ENCODE measurements at places on chromosomes 4 and X.

DNA sequence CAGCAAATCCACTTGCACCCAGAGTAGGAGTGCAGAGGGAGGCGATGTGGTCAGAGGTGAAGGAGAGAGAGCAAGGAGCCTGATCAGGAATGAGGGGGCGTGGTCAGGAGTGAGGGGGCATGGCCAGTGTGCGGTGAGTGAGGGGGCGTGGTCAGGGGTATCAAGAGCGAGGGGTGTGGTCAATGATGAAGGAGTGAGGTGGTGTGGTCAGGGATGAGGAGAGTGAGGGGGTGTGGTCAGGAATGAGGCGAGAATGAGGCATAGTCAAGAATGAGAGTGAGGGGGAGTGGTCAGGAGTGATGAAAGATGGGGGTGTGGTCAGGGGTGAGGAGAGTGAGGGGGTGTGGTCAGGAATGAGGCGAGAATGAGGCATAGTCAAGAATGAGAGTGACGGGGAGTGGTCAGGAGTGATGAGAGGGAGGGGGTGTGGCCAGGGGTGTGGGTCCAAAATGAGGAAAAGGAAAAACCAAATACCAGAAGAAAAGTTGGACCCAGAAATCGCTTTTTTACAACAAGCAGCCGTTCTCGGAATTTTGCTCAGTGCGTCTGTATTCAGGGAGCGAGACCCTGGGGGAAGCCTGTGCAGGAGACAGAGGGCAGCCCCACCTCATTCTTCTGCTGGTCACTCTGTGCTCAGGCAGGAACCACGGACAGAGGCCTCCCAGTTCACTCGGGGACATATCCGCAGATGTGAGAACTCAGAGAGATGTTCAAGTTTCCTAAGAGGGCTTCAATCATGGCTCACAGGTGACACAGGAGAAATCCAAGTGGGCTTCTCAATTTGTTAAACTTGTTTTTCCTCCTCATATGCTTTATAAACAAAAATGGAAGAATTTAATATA lies 47.5 kb downstream of the MAGEA1 start:
- peak; percentile 71 for DNase-seq

DNA sequence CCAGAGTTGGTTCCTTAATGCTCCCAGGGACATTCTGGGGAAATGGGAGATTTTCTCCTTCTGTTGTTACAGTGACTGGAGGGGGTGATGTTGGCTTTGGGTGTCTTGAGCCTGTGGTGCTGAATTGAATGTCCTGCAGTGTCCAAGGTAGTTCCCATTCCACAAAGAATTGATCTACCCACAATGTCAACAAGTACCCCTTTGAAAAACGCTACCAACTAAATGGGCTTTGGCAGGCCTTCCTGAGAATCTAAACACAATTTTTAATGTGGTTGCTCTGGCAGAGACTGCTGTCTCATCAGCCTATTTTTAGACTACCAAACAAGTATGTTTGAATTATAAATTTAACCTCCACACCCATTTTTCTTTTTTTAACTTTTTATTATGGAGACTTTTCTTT lies 69.4 kb downstream of the CCKAR start:
- DNase-seq: no peak

DNA sequence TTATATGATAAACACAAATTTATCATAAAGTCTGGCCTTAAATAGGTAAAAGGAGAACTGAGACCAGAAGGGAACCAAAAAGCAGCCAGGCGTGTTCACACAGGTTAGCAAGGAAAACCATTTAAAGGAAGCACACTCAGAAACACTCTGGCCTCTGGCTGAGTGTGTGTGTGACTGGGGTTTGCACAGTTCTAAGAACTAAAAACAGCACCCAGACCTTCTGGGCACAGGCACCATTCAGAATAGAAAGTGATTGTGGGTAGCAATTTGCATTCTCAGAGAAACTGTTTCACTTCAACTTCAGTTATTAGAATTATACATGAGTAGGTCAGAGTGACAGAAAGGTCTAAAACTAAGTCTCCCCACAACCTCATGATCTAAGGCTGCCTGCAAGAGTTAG lies 10.0 kb downstream of the GPR82 start:
- peak; percentile 40 for DNase-seq

- no peak for DNase-seq
Observed at GRCh38 chr4:189033801-189034347, 894.6 kb downstream of the TRIML1 start.

GRCh38 chrX:130402208-130402684 lies 459 bp downstream of the RBMX2 start:
- DNase-seq: no peak

GRCh38 chrX:22373766-22374165 lies 101.1 kb downstream of the CBLL2 start:
- DNase-seq: no peak

DNA sequence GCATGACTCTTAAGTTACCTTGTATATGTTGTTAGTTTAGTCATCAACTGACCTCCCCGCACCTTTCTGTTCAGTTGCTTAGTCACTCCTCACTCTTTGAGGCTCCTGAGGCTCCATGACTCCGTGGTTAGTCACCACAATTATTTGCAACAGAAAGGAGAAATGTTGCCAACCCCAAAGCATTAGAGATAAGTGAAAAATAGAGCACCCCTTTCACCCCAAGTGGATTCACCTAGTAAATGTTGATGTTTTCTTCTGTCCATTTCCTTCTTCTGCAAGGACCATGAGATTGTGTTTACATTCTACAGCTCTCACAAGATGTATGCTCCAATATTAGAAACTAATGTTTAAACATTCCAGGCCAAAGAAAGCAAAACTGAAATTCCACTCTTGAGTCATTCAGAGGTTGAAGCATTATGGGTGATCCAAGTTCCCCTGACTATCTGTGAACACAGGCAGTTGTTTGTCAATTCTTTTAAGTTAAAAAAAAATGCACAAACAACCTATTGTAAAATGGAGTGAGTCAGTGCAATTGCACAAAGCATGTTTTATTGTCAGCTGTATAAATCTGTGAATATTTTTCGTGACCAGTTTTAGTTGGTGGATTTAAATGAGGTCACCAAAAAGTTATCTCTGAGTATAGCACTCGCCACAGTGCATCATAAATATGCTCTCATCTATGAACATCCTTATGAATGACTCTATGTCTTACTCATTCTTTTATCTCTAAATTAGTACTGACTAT lies 552.4 kb upstream of the MAGEB2 start:
- no peak for DNase-seq

GRCh38 chr4:49709775-49710174 lies 723.7 kb downstream of the CWH43 start:
- DNase-seq: no peak

DNA sequence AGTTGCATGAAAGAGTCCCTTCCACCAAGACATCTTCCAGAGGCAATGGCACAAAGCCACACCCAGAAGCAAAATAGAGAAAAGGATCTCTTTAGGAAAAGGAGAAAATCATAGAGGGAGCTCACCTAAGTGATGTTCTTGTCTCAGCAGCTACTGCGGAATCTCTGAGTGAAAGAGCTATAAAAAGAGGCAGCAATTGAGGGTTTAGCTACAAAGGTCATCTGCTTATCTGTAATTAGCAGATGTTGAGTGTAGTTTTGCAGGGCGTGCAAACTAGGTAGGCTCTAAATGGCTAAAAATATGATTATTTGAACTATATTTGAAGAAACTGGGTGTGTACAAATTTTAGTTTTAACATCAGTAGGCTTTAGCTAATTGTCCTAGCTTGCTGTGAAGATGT lies 276.0 kb downstream of the HS3ST1 start:
- no peak for DNase-seq

- DNase-seq: peak; percentile 48
Observed at GRCh38 chrX:119698845-119699244, 5.9 kb upstream of the SEPTIN6 start.

GRCh38 chr4:113588895-113589668 lies 172.5 kb downstream of the CAMK2D start:
- DNase-seq: no peak

- DNase-seq: no peak
Observed at GRCh38 chrX:80293354-80293753, 126.9 kb upstream of the TENT5D start.

DNA sequence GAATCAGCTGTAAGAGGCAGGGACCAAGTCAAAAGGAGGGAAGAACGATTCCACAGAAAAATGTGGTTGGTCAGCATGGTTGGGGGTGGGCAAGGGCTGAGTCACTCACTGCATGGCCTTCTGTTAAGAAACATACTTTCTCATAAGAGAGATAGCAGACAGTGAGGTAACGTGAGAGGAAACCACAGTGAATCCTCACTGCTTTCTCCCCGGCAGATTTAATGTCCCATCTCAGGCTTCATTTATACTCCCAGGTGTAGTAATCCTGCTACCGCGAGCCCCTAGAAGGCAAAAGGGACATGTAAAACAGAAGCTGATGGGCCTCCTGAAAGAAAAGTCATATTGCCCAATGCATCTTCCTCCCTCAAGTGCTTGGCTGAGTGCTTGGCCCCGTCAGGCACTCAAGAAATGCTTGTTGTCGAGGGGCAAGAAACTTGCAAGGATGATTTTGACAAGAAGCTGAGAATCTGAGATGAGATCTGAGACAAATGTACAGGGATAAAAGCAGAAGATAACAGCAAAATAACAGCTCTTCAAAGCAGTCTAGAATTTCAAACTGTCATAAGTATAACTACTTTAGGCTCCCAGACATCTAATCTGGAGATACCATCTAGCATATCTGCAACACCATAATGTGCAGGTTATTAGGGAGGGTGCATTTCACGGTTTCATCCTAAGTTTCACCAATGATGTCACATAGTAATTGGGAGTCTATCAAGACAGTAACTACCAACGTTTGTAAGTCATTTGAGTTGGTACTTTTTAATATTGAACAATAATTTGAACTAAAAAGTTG lies 40.2 kb downstream of the SH3KBP1 start:
- peak; percentile 81 for DNase-seq

GRCh38 chr4:59689149-59689548 lies 1511.0 kb upstream of the ADGRL3 start:
- no peak for DNase-seq

GRCh38 chrX:11611965-11612364 lies 53.8 kb downstream of the ARHGAP6 start:
- DNase-seq: no peak

GRCh38 chr4:19562456-19562855 lies 689.2 kb upstream of the SLIT2 start:
- DNase-seq: no peak

DNA sequence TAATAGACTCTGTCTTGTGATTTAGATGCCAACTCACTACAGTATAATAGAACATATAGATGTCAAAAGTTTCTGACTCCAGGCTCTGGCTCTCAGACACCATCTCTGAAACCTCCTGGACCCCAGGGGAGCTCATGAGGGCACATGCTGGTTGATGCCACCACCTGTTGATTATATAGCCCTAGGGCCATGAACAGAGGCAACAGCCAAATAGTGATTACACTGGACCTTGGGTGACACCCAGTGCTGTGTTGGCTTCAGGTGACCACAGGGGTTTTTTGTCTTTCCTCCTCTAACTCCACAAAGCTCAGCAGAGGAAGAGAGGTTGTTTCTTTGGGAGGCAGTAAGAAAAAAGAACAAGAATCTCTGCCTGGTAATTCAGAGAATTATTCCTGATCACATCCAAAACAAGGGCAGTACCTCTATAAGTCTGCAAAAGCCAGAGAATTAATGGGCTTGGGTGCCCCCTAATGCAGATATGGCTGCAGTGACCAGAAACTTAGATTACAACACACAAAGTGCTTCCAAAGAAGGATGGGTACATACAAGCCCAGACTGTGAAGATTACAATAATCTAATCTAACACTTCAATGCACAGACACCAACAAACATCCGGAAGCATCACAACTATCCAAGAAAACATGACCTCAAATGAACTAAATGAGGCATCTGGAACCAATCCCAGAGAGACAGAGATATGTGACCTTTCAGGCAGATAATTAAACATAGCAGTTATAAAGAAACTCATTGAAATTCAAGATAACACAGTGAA lies 1920.6 kb downstream of the ARAP2 start:
- no peak for DNase-seq

GRCh38 chr4:52694936-52695335 lies 35.8 kb upstream of the USP46 start:
- no peak for DNase-seq

DNA sequence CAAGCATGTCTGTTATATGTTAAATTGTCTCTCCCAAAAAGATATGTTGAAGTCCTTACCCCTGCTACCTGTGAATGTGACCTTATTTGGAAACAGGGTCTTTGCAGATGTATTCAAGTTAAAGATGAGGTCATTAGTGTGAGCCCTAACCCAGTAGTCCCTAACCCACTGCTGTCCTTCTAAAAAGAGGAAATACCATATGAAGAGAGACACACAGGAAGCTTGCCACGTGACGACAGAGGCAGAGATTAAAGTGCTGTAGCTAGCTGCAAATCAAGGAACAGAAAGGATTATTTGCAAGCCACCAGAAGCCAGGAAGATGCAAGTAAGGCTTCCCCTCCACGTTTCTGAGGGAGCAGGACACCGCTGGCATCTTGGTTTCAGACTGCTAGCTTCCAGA lies 150.1 kb downstream of the HNRNPD start:
- peak; percentile 82 for DNase-seq

DNA sequence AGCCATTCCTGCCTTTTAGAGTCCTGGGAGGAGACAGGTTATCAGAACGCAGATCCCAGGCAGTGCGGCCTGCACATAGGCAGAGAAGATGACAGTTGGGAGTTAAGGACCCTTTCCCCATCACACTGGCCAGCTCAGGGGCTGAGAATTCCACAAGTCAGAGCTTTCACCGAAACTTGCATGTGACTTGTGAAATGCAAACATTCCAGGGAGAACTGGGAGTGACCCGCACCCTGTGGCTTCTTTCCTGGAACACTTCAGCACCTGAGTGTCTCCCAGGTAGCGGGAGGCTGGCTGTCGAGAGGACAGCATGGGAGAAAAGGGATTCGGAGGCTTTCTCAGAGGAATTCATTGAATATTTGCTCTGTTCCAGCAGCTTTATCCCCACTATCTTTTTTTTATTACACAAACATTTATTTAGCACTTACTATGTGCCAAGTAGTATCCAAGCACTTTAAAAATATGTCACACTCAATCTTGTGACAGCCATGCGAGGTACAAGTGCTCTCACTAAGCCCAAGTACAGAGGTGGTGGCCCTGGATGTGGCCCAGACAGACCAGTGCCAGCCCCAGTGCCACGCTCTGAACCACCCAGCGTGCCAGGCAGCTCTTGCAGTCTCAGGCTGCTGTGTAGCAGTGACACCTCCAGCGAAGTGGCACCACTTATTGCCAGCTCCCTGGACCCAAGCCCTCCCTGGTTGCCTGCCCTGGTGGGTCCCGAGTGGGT lies 100.5 kb downstream of the PHKA2 start:
- no peak for DNase-seq

DNA sequence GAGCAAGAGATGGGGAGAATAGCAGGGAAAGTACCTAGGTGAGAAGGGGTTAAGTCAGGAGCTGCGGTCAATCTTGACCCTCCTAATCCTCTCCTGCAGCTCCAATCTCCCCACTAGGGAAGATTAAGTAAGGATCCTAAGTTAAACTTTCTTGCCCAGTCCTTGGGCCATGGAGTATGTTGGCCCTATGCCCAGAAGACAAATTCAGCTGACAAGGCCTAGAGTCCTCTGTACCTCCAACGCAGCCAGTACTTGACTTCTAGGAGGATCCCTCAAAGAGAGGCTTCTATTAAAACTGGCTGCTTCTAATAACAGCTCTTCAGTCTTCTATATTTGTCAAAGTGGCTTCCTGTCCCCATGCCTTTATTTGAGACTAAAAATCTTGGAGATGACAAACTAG lies 1.4 kb downstream of the CLDN2 start:
- DNase-seq: no peak

Measured in inflammatory macrophage treated with lipopolysaccharide for 4 hours (primary cell).